ENCODE measurements at places on chromosomes 7 and 10.

- no peak for DNase-seq
Measured at GRCh38 chr7:8197994-8198698, 63.8 kb downstream of the ICA1 start.

GRCh38 chr7:157018997-157019608, 8.6 kb upstream of the MNX1 start:
- DNase-seq: no peak

GRCh38 chr10:77533887-77534278, 103.7 kb downstream of the KCNMA1 start:
- DNase-seq: no peak

DNA sequence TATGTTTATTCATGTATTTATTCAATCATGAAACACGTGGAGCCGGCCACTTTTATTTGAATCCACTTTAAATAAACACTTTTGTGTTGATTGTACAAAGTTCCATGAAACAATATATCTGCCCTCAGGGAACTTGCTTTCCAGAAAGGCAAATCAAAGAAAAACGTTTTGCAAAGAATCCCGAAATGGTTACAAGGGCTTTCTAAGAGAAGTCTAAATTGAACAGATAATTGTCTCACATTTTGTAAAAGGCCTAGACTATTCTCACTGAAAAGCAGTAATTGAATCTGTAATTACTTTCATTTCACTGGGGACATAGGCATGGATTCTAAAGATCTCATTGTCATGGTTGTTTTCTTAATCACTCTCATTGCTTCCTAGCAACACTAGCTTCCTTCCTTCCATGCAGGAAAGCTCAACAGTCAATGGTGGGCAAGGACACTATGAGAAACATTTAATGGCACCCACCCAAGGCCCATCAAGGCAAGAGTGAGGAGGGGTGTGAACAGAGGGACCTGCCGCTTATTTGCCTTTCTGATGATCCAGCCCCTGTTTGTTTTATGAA, 622.4 kb upstream of the C7orf33 start:
- no peak for DNase-seq

GRCh38 chr7:48087349-48087748, 1.7 kb upstream of the UPP1 start:
- DNase-seq: no peak

DNA sequence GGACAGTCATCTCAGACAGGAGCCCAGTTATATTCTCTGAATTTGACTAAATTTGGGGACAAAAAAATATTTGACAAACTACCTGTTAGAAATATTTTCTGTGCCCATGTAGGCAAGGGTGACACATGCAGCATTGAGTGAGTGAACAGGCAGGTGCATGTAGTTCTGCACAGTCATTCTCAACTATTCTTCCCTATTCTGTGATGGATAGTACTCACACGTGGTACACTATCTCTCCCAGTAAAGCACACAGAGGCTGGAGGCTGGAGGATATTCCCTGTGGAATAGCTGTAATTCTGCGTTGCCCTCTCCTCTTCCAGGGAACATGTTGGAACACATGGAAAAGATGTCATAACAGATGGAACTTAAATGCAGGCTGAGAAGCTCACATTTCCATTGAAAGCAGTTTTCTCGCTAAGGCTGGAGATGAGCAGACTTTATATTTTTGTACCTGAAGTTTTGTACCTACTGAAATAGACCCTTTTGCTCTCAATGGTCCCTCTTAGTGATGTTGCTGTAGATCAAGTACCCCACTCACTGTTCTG, 75.0 kb downstream of the GPR141 start:
- no peak for DNase-seq

GRCh38 chr7:52021343-52021742, 704.7 kb upstream of the COBL start:
- no peak for DNase-seq
